ENCODE measurements at places on chromosomes 5 and 9. TPM values are rescaled to one million over a fixed set of nuclear protein-coding genes. Genes with fewer than 3 reads are reported as not detected.

GRCh38 chr9:93261735-93262523 lies 78.0 kb downstream of the WNK2 start:
- no peak overlapping the region for H3K27ac ChIP-seq
- no peak overlapping the region for H3K4me3 ChIP-seq
- H3K27me3 ChIP-seq: peaks cover 7% of the 10 kb centered on the region
- DNase-seq: no peak
- H3K36me3 ChIP-seq: no peaks in the 10 kb centered on the region

GRCh38 chr5:165057145-165057544 lies 1551.7 kb downstream of the MAT2B start:
- H3K4me1 ChIP-seq: no peaks in the 10 kb centered on the region
- H3K27me3 ChIP-seq: no peaks in the 10 kb centered on the region
- no peaks in the 10 kb centered on the region for H3K36me3 ChIP-seq
- DNase-seq: no peak
- no peak overlapping the region for H3K4me3 ChIP-seq

C5 gene
- 0.41 TPM for total RNA-seq

LCN6 gene
- total RNA-seq: not detected

NMUR2 gene
- total RNA-seq: not detected
